CD8-positive, alpha-beta T cell (primary cell): ENCODE measurements at places on chromosomes 4 and X. TPM values are rescaled to one million over a fixed set of nuclear protein-coding genes. Genes with fewer than 3 reads are reported as not detected.

ARHGEF38 gene
- total RNA-seq, result not detected

ACOX3 gene
- total RNA-seq, result 5.3 TPM

SPOCK3 gene
- total RNA-seq, result not detected

SMIM31 gene
- total RNA-seq, result not detected

ADGRG2 gene
- not detected for total RNA-seq

PCDH19 gene
- not detected for total RNA-seq

CCNI gene
- total RNA-seq, result 381 TPM

RASSF6 gene
- total RNA-seq, result not detected

BRS3 gene
- not detected for total RNA-seq

COX18 gene
- total RNA-seq, result 6.7 TPM

DCAF4L1 gene
- total RNA-seq, result not detected

UTP3 gene
- total RNA-seq, result 21.6 TPM

SYTL4 gene
- not detected for total RNA-seq

REELD1 gene
- 1.00 TPM for total RNA-seq

FTSJ1 gene
- 61.4 TPM for total RNA-seq

DNAAF6 gene
- total RNA-seq, result not detected

TBCK gene
- 20.4 TPM for total RNA-seq

EFHC2 gene
- 1.8 TPM for total RNA-seq

UGT2B11 gene
- not detected for total RNA-seq
